ENCODE measurements at places on chromosomes 16 and 17.

DNA sequence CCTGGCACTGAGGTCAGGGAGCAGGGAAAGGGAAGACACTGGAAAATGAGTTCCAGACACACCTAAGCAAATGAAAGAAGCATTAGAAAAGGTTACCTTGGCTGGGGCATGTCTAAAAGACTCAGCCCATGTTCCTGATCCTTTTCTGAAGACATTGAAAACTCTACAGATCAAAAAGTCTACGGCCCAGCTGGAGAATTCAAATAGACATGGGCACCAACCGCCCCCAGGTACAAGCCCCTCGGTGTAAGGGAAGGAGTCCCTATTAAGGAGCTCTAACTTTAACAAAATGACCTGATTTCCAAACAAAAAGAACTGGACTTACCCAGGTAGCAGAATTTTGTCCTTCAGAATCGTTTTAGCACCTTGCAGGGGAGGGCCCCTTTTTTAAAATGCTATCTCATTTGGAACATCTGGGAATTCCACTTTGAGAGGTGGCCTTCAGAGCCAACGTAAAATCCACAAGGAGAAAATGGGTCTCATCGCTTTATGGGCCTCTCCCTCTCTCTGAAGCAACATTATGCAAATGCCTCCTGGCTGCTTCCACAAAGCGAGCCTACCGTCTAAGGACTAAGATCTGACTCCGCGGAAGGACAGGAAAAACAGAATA, 43.6 kb upstream of the RBFOX3 start:
- no peak for DNase-seq

DNA sequence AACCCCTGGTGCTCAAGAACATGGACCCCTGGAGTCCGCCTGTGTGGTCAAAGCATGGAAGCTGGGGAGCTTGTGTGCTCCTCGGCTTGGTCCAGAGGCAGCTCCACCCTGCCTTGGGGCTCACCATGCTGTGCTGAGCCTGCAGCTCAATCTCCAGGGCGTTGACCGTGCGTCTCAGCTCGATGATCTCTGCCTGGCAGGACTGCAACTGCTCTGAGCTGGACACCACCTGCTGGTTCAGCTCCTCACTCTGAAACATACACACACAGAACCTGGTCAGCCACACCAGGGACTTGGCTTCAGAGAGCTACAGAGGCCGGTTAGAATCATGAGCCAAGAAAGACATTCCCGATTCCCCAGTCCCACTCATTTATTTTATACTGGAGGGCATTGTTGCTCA, 2.7 kb downstream of the KRT35 start:
- DNase-seq, result no peak

DNA sequence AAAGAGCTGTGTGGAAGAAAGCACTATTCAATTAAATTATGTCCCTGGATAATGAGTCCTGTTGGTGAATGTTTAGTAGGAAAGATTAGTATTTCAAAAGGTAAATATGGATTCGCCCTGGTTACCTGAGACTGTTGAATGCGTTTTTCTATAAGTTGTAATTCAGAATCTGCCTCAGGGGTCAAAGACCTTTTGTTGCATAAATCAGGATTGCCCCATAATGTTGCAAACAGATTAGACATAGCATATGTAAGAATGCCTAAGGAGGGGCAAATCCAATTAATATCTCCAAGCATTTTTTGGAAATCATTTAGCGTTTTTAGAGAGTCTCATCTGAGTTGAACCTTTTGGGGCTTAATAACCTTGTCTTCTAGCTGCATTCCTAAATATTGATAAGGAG, 70.1 kb upstream of the ARL4D start:
- DNase-seq, result no peak

DNA sequence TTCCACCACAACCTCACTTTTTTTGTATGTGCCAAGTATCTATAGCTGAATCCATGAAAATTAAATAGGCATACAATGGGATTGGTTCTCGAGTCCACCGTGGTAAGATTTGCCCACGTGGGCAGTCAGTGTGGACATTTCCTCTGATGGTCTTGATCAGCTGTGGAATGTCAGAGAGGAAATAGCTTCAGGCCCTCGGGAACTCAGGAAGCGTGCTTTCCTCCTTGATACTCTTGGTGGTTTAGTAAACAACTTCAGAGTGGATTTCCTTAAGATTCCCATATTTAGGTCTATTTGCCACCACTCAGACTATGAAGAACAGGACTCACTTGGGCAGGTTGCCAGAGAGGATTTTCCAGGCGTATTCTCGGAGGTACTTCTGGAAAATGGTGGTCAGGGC, 152.5 kb downstream of the VPS53 start:
- no peak for DNase-seq

GRCh38 chr17:41957031-41957868, 9.3 kb upstream of the CNP start:
- DNase-seq, result no peak

DNA sequence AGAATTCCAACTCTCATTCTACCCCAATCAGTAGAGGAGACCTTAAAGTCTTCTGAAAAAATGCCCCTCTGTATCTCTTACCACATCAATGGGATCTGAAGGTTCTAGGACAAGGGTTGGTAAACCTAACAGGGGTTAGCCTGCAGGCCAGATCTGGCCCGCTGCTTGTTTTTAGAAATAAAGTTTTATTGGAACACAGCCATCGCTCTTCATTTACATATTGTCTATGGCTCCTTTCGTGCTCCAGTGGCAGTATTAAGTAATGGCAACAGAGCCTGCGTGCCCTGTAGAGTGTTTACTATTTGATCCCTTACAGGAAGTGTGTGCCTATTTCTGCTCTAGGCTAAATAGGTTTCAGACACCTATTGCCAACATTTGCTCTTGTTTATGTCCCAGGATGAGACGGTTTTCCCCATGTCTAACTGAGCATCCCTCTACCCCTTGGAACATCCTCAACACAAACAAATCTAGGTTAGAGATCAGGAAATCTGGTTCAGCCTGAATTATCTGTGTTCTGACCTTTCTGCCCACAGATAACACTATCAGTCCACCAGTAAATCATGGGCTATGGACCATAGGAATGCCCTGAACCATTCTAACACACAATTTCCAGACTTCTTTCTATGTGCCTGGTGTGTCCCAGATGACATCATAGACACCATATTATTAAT, 44.2 kb upstream of the ERCC4 start:
- no peak for DNase-seq

DNA sequence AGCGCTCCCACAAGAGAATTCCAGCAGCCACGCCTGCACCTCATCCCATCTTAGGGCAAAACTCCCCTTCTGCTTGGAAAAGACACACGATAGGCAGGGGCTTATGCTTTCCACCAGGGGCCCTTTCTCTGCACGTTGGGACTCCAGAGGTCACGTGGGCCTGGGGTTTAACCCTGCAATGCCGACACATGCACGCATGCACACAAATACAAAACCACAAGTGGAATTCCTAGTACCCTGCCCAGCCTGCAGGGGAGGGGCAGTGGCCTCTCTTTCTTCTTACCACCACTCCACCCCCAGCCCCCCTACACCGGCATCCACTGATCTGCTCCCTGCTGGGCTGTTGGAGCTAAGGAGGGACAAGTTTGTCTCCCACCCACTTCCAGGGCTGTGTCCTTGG, 16.8 kb upstream of the CCDC182 start:
- no peak for DNase-seq

GRCh38 chr16:3195975-3196374, 8.0 kb downstream of the OR1F1 start:
- no peak for DNase-seq

- DNase-seq, result no peak
Observed at GRCh38 chr17:77555741-77556291, 402.7 kb upstream of the TNRC6C start.

- no peak for DNase-seq
Observed at GRCh38 chr16:47046726-47047523, 73.5 kb upstream of the DNAJA2 start.

DNA sequence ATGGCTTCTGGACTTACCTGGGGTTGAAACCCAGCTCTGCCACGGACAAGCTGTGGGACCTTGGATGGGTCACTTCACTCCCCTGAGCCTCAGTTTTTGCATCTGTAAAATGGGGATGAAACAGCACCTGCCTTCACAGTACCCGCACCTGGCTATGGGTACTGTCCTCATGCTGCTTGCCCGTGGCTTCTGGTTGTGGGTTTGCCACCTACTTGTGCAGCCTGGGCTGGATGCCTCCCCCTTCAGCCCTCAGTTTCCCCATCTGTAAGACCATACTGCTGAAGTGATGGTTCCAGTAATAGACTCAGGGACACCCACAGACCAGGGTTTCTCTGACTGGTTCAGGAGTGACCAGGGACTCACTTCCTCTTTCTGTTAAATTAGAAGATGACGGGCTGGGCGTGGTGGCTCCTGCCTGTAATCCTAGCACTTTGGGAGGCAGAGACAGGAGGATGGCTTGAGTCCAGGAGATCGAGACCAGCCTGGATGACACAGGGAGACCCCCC, 9.4 kb downstream of the GLIS2 start:
- DNase-seq, result no peak

DNA sequence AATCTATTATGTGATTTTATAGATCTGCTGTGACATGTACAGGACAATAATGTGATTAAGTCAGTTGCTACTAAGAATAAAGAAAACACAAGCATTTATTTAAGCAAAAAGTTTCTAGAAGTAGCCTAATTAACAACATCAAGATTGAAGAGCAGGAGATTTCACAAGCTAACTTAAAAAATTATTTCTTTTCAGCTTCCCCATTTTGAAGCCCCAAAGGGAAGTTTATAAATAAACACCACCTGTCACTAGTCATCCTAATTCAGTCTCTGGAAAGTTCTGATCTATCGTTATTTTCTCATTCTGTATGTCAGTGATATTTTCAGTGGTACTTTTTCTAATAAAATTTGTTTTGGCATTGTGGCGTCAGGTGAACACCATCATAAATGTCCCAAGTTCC, 8.3 kb downstream of the CAPNS2 start:
- no peak for DNase-seq

DNA sequence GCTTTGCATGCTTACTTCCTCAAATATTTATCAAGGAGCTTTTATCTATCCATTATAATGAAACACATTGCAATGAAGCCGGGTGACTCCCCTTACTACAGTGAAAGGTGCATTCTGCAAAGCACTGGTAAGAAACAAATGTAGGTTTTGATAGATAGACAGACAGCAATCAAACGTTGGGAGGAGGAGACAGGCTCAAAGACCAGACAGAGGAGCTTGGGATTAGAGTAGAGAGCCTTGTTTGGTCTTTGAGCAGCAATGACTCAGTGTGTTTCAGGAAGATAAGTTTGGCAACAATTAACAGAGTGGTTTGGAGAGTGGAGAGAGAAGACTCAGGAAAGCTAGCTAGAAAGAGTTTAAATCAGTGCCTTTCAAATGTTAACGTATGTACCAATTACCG, 68.8 kb downstream of the ZNF18 start:
- DNase-seq, result no peak

GRCh38 chr17:41060052-41060604, at the start of gene KRTAP2-3:
Gene KRTAP2-3, minus strand, starts transcription at chr17:41060114. Its CDS starts 64 bp downstream, at chr17:41060050.
- DNase-seq, result no peak

DNA sequence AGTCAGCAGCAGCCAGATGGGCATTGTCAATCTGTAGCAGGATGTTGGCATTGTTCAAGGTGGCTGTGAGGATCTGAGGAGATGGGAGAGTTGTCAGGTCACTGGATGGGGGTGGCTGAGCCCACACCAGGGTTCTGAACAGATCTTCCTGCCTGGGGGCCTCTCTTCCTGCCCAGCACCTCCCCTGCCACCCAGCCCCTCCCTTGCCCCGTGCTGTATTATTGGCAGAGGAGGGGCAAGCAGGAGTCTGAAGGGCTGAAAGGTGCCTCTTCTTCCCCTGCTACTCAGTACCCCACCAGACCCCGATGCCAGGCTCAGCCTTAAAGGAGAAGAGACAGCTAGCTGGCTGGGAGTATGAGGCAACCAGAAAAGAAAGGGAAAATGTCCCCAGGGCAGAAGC, 93.0 kb downstream of the GOSR1 start:
- no peak for DNase-seq

- no peak for DNase-seq
Observed at GRCh38 chr17:39517224-39517623, 55.9 kb downstream of the CDK12 start.

- DNase-seq, result no peak
Observed at GRCh38 chr17:11852912-11853311, 144.4 kb downstream of the ZNF18 start.

DNA sequence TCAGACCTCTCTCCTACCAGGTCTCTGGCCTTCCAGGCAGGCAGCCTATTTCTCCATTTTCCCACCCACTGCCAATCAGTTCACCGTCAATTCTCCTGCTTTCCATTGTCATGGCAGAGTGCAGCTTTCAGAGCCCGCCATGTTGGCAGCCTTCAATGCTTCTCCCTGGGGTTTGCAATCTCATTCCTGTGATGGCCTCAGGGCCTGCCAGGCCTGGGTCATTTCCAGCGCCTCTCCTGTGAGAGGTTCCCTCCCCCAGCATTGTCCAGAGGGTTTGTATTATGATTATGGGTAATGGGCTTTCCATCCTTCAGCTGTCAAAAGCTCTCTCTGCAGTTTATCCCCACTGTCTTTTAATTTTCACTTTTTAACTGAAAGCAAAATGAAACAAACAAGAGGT, 716.6 kb upstream of the CDH8 start:
- DNase-seq, result no peak

GRCh38 chr16:67142342-67142741, 8.5 kb downstream of the B3GNT9 start:
- no peak for DNase-seq

GRCh38 chr17:52606098-52606497, 447.6 kb upstream of the CA10 start:
- DNase-seq, result no peak

DNA sequence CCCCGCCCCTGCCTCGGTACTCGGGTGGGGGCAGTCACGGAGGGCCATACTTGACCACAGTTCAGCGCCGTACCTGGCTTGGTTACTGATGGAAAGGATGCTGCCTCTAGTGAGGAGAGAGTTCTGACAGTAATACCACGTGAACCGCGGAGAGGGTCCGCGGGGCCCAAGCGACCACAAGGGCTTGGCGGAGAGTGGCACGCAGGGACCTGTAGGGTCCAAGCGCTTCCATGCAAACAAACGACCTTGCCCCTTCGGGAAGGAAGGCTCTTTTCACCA, 9.2 kb downstream of the KDM6B start:
- DNase-seq, result no peak

DNA sequence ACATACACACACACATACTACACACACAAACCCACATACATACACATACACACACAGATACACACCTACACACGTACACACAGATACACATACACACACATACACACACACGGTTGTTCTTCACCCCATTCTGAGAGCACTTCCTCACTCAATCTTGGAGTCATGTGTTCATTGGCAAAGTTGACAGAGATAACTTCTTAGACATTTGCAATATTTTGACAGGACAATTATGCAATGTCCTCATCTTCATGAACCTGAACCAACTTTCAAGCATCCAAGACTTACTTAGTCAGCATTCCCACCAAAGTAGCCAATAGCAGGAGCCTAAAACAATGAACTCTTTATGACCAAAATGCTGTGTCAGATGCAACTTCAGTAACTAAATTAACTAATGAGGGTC, 77.1 kb upstream of the DNAH17 start:
- no peak for DNase-seq

GRCh38 chr16:54116124-54116655, 170.4 kb downstream of the IRX3 start:
- no peak for DNase-seq

GRCh38 chr16:951660-952301, 19.0 kb downstream of the LMF1 start:
- DNase-seq, result no peak
